ENCODE measurements at places on chromosomes 13 and 19.

DNA sequence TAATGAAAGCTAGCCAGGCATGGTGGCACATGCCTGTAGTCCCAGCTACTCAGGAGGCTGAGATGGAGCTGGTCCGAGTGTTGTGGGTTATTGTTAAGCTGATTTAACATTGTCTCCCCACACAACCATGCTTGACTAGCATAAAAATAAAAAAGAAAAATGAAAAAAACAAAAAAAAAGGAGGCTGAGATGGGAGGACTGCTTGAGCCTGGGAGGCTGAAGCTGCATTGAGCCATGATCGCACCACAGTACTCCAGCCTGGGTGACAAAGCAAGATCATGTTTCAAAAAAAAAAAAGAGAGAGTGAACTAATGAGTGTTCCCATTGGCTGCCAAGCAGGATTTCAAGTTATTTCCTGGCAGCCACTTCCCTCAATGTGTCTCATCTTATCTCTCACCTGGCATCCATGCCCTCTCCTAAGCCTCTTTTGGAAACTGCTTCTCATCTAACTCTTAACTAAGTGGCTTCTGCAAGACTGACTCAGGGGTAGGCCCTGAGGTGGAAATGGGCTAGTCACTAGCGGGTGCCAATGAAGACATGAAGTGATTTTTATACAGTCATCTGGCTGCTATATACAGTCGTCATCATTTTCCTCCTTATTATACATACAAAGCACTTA, 4.9 kb downstream of the THAP8 start:
- no peak for DNase-seq

DNA sequence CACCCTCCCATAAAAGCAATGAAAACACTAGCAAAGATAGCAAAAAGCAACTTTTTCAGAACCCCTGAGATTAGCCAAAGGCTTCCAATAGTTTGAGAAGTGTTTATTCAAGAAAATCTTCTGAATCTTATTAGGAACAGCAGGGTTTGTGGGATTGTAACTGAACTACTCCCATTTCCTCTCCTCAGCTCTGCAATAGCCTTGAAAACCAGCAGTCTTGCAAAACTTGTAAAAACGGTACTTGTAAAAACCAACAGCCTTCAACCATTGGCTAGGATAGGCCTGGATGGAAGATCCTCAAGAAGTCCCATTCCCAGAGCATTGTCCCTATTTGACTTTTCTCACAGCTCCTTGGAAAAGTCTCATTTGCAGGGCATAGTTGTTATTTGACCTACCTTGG, 12.1 kb downstream of the RNASEH2B start:
- DNase-seq = no peak

GRCh38 chr19:33231511-33231910, 5.9 kb upstream of the SLC7A10 start:
- DNase-seq = no peak

DNA sequence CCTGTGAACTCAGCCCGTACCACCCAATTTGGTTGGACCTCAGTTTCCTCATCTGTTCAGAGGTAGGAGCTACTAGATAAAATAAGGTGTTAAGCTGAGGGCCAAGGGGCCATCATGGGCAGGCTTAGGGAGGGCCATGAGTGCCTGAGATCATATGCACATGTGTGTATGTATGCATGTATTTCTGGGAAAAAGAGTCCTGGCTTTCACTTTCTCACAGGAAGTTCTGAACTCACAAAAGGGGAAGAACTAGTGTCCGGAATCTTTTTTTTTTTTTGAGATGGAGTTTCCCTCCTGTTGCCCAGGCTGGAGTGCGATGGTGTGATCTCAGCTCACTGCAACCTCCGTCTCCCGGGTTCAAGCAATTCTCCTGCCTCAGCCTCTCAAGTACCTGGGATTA, 18.9 kb downstream of the TGFB1 start:
- no peak for DNase-seq

DNA sequence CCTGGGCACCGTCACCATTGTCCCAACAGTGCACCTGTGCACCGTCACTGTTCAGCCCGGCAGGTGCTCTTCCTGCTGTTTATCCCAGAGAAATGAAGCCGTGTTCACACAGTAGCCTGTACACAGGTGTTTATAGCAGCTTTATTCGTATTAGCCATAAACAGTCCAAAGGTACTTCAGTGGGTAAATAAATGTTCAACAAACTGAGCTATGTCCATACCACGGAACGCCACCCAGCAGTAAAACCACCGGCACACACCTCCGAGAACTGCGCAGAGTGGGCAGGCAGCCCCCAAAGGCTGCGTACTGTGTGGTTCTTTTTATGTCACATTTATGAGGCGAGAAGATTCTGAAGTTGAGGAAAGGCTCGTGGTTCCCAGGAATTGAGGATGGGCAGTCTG, 44.9 kb upstream of the DCUN1D2 start:
- no peak for DNase-seq

DNA sequence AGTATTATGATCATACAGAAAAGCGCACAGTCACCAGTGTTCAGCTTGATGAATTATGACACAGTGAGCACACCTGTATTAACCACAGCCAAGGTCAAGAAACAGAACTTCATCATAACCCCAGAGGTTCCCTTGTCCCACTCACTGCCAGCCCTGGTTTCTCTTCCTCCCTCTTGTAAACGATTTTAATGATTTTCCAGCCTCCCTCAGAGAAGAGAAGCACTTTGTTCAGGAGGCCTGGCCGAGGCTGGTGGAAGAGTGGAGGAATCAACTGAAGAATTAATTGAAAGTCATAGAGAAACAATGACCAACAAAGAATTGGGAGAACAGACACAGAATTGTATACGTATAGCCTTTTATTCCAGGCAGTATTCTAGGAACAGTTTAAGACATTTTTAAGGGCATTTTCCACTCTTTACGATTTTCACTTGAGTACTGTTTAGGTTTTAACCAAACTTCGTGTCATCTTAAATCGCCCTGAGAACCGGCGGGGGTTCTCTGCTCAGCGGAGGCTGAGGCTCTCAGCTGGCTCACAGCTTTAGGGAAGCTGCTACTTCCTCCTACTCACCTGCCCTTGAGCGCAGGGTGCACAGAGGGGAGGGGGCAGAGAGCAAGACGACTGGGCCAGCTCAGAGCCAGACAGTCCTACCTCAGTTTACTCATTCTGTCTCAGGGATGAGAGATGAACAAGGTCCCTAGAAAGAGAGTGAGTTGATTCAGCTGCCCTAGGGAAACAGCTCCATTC, 108.6 kb downstream of the AKAP11 start:
- no peak for DNase-seq

DNA sequence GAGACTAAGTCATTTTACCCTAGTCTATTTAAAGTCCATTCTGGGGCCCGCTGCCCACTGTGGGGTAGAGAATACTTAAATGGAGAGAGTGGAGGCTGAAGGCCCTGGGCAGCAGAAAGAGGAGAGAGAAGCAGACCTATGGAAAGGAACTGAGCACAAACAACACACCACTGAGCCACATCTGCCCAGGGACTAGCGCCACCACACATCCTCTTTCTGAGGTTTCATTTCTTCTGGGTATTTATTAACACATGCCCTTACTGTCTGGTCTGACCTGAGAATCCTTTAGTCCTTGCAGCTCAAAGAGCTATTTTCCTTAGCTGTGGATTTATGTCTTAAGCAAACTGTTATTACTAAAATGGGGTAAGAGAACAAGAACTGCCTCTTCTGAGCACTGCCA, 154.0 kb downstream of the NALCN start:
- DNase-seq = no peak
